Esophagus squamous epithelium (tissue), 5 donors: ENCODE measurements at places on chromosomes 3 and 15.

DNA sequence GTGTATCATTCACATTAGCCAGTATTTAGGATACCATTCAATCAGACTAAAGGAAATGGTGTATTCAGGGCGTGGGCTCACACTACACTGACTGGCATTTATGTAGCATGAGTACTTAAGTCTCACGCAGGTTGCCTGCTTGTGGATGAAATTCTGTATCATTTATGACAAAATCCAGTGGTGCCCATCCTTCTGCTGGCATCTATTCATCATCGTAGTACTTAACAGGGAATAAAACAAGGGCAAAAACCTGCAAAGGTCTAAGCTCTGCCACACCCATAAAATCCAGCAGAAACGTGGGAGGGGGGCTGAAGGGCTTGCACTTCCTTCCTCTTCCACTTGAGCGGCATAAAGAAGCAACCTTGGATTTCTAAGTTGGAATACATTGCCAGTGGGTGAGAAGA is 2.7 kb downstream of the GAP43 start:
- no peak for DNase-seq

DNA sequence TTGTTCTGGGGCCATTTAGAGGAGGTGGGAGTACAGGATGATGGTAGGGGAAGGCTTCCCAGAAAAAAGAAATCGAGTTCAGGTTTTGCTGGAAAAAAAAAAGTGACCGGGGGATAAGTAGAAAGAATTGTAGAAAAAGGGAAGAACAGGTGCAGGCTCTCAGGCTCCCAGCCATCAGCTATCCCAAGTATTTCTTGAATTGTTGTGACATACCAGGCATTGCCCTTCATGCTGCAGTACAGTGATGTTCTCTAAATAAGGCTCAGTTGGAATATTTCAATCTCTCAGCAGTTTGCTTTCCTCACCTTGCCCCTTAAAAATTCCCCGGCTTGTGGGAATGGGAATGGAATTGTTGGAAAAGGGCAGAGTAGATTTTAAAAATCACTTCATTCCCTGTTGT is 82.5 kb upstream of the RGMA start:
- no peak for DNase-seq

DNA sequence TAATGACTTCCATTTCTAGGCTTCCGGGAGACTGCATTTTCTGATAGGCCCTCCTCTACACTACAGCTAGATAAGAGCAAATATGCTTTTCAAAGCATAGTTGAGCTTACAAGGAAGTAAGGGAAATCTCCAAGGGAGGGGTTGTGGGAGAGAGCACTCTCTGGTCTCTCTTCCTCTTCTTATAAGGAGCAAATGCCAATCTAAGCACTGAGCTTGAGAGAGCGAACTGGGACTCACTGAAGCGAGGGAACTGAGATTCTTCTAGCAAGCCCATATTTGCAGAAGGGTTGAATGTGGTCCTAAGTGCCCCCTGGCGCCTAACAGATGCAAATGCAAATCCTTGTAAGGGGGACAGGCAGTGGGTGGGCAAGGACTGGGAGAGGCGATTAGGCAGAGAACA is 164.8 kb downstream of the ERC2 start:
- no peak for DNase-seq

GRCh38 chr15:68435966-68436365 is 4.0 kb upstream of the ITGA11 start:
- no peak for DNase-seq

DNA sequence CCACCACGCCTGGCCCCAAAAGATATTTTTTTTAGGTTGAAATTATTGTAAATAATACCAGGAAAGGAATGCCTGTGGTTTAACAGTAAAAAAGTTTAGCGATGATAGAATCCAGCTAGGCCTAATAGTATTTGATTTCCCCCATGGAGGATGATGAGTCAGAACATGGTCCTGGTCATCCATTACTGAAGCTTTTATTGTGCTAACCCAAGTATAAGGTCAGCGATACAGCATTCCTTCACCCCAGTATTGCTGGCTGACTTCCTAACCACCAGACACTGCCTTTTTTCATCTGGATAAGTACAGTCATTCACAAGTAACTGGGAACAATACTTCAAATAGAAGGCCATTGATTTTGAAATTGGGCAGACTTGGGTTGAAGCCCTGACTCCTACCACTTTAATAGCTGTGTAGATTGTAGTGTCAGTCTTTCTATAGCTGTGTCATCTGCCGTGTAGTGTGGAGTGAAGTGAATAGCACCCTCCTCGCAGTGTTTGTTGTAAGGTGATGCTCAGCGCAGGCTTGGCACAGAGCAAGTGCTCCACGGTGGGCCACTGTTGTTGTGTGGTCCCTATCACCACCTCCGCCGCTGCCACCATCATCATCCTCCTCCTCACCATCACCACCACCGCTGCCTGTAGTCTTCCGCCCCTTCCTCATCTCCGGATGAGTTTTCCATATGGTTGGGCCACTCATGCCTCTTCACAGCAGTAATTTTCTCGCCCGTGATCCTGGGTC is 436.0 kb upstream of the TPM1 start:
- no peak for DNase-seq

DNA sequence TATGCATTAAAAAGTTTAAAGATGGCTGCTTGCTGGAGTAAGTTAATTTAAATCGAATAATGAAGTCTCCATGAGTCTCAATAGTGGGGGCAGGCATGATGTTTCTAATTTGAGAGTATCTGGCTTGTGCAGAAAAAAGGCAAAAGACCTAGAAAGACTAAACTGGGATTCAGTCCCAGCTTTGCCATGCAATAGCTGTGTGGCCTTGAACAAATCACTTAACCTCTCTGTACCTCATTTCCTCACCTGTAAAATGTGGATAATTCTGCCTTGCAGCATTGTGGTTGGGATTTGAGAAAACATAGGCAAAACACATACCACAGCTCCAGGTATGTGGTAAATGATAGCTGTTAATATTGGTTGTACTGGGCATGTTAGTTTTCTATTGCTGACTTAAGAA is 8.6 kb downstream of the LXN start:
- DNase-seq, result no peak

- no peak for DNase-seq
Measured at GRCh38 chr3:49654955-49655556, 19.1 kb upstream of the APEH start.
